ENCODE measurements at places on chromosomes 1 and 21. TPM values are rescaled to one million over a fixed set of nuclear protein-coding genes. Genes with fewer than 3 reads are reported as not detected.

DNA sequence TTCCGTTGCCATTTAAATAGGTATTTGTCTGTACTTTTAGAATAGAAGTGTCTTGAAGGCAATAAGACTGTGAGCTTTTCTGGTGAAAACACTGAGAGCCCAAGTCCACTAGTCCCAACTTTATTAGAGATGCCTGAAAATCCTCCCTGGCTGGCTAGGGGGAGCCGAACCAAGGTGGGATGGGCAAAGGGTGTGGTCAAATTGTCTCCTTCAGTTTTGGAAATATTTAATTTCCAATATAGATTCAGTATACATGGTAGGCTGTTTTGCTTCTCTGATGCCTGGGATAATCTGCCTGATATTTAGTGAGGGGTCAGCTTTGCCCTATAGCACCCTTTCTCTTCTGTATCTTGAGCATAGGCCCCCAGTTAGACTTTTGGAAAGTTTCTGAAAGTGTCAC is 3.5 kb downstream of the ROR1 start:
- H3K36me3 ChIP-seq, result no peaks in the 10 kb centered on the region
- no peak overlapping the region for H3K27ac ChIP-seq
- H3K4me1 ChIP-seq, result peaks cover 30% of the 10 kb centered on the region
- H3K4me3 ChIP-seq, result peak overlapping the region; percentile 10

- peak overlapping the region; percentile 95 for H3K27ac ChIP-seq
- no peak overlapping the region for H3K4me3 ChIP-seq
- no peaks in the 10 kb centered on the region for H3K36me3 ChIP-seq
- no peaks in the 10 kb centered on the region for H3K27me3 ChIP-seq
- DNase-seq, result no peak
Observed at GRCh38 chr1:209657918-209658317, 5.7 kb upstream of the LAMB3 start.

Gene EVA1B
- 104 TPM for total RNA-seq

- no peaks in the 10 kb centered on the region for H3K36me3 ChIP-seq
- DNase-seq, result peak; percentile 47
- no peak overlapping the region for H3K4me3 ChIP-seq
Observed at GRCh38 chr1:201020721-201021629, 2.5 kb downstream of the KIF21B start.

DNA sequence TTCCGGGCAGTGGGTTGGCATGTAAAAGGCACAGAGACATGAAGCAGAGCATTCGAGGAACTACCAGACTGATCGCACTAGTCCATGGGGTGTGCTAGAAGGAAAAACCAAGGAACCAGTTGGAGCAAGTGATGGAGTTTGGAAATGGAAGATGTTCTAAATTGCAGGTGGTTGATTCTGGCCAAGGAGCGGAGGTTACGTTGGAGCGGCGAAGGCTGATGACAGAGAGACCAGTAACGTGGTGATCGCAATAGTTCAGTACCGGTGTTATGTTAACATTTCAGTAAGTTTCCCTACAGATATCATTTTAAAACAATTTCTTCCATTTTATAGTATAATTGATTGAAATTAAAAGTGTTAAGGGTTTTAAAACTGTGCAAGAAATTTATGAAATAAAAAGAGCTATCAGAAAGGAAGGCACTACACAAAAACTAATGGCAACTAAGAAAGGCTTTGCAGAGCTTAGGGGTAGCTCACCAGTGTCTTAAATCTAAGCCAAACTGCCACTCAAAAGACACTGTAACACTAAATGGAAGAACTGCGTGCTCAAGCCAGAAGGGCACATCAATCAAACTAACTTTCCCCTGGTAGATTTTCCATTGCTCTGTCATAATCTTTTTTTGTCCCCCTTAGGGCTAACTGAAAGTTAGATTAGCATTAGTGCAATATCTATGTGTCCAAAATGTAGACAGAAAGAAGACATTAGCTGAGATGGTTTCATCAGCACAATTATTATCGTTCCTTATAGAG is 11.3 kb upstream of the HEATR1 start:
- no peak overlapping the region for H3K27ac ChIP-seq
- H3K27me3 ChIP-seq, result peaks cover 40% of the 10 kb centered on the region
- DNase-seq, result no peak
- no peak overlapping the region for H3K4me3 ChIP-seq

Gene PALMD
- 8.2 TPM for total RNA-seq

Gene SLC25A34
- 2.6 TPM for total RNA-seq

- no peak for DNase-seq
- no peak overlapping the region for H3K27ac ChIP-seq
- H3K36me3 ChIP-seq, result no peaks in the 10 kb centered on the region
- H3K27me3 ChIP-seq, result no peaks in the 10 kb centered on the region
- H3K4me1 ChIP-seq, result peaks cover 14% of the 10 kb centered on the region
Observed at GRCh38 chr21:43984905-43985689, 27.0 kb upstream of the TRAPPC10 start.

DNA sequence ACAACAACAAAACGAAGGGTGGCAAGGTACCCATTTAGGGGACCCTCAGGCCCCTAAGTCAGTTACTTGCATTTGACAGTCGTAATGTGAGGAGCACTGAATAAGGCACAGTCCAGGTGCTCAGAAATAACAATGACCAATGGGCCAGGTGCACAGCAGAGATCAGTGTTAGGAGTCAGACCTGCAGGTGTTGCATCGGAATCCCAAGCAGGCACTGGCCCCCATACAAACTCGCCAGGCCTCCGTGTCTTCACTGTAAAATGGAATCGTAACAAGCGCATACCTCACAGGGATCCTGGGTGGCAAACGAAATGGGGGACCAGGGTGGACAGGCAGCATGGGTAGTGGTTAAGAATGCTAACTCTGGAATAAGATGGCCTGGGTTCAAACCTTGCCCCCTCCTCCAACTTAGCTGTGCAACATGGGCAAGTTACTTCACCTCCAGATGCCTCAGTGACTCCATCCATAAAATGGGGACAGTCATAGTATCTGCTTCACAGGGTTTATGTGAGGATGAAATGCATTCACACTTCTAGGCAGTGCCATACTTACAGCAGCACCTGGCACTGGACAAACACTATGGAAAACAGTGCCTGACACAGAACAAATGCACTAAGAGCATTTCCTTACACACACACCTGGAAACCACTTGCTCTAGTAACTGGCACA is 20.2 kb downstream of the RCAN1 start:
- H3K4me1 ChIP-seq, result peaks cover 18% of the 10 kb centered on the region
- DNase-seq, result no peak
- no peaks in the 10 kb centered on the region for H3K27me3 ChIP-seq
- no peaks in the 10 kb centered on the region for H3K36me3 ChIP-seq
- H3K27ac ChIP-seq, result no peak overlapping the region
- H3K4me3 ChIP-seq, result no peak overlapping the region

DNA sequence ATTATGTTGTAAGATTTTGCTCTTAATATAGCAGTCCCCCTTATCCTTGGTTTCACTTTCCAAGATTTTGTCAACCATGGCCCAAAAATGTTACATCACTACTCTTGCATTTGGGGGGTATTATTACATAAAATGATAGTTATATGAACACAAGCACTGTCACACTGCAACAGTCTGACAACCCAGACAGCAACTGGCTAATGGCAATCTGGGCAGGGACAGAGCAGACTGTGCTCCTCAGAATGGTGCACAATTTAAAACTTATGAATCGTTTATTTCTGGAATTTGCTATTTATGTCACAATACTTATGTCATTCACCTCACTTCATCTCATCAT is 2.1 kb upstream of the IVNS1ABP start:
- H3K27ac ChIP-seq, result no peak overlapping the region
- DNase-seq, result no peak
- no peaks in the 10 kb centered on the region for H3K27me3 ChIP-seq

Gene KCND3
- not detected for total RNA-seq

Gene OR10Z1
- not detected for total RNA-seq

DNA sequence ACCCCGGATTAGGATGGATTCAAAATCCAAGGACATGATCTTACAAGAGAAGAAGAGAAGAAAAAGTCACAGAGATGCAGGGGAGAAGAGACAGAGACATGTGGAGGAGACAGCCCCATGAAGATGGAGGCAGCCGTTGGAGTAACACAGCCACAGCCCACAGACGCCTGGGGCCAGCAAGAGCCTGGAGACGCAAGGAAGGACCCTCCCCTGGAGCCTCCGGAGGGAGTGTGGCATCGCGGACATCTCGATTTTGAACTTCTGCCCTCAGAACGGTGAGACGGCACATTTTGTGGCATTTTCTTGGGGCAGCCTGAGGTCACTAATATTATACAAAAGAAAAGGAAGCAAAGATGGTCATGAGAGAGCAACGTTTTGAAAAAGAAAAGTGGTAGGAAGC is 28.8 kb downstream of the ABCG1 start:
- peaks cover 25% of the 10 kb centered on the region for H3K27me3 ChIP-seq
- H3K27ac ChIP-seq, result no peak overlapping the region
- H3K4me1 ChIP-seq, result no peaks in the 10 kb centered on the region
- no peaks in the 10 kb centered on the region for H3K36me3 ChIP-seq
- DNase-seq, result no peak

GRCh38 chr1:229158341-229158921 is 112.5 kb upstream of the RAB4A start:
- no peak overlapping the region for H3K4me3 ChIP-seq
- no peak overlapping the region for H3K27ac ChIP-seq
- H3K27me3 ChIP-seq, result peaks cover 57% of the 10 kb centered on the region
- H3K4me1 ChIP-seq, result no peaks in the 10 kb centered on the region
- no peak for DNase-seq
- no peaks in the 10 kb centered on the region for H3K36me3 ChIP-seq

- H3K4me1 ChIP-seq, result peaks cover 28% of the 10 kb centered on the region
- peak overlapping the region; percentile 90 for H3K27ac ChIP-seq
- DNase-seq, result peak; percentile 96
- H3K36me3 ChIP-seq, result no peaks in the 10 kb centered on the region
Observed at GRCh38 chr1:55310505-55310971, 95.4 kb upstream of the USP24 start.

GRCh38 chr1:31860581-31860980 is 44.8 kb upstream of the SPOCD1 start:
- H3K27me3 ChIP-seq, result no peaks in the 10 kb centered on the region
- H3K36me3 ChIP-seq, result no peaks in the 10 kb centered on the region
- H3K27ac ChIP-seq, result no peak overlapping the region
- H3K4me3 ChIP-seq, result no peak overlapping the region
- DNase-seq, result no peak
- H3K4me1 ChIP-seq, result peaks cover 5% of the 10 kb centered on the region

Gene ESRRG
- 1.7 TPM for total RNA-seq

GRCh38 chr1:2166254-2166653 is 28.3 kb downstream of the FAAP20 start:
- H3K4me1 ChIP-seq, result no peaks in the 10 kb centered on the region
- H3K36me3 ChIP-seq, result peaks cover 4% of the 10 kb centered on the region
- H3K27me3 ChIP-seq, result no peaks in the 10 kb centered on the region
- no peak overlapping the region for H3K4me3 ChIP-seq
- H3K27ac ChIP-seq, result no peak overlapping the region

DNA sequence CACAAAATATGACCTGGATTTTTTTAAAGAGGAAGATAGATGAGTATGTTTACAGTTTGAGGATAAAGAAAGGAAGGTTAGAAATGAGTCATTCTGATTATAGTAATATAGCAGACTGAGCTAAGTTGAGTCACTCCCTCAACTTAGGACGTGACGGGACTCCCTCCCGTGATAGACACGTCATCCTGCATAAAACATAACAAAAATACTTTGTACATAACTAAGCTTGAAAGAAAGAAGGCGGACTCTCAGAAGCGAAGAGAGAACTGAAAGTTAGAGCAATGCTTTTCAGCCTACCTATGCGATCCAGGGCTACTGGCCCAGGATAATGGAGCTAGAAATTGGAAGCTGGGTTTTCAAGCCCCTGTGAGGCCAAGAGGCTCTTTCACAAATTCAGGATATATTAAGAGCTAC is 53.0 kb upstream of the DESI2 start:
- peaks cover 13% of the 10 kb centered on the region for H3K4me1 ChIP-seq
- no peaks in the 10 kb centered on the region for H3K36me3 ChIP-seq
- no peaks in the 10 kb centered on the region for H3K27me3 ChIP-seq
- peak; percentile 98 for DNase-seq

DNA sequence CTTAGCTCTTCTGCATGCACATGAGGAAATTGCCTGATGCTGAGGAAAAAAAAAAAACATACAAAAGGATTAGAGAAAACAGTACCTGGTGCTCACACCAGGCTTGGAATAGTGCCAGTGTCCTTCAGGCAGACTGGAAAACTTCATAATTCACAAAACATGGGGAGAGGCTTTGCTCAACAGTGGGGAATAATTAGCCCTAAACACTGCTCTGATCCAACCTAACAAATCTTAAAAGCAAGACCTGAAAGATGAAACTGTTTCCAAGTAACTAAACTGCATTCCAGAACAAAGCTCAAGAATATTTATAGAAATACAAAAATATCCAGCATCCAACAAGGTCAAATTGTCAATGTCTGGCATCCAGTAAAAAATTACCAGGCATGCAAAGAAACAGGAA is 124.8 kb downstream of the AK5 start:
- H3K36me3 ChIP-seq, result no peaks in the 10 kb centered on the region
- no peak overlapping the region for H3K27ac ChIP-seq
- H3K4me3 ChIP-seq, result no peak overlapping the region
- DNase-seq, result peak; percentile 31

Gene VCAM1
- total RNA-seq, result not detected

- H3K4me3 ChIP-seq, result no peak overlapping the region
- no peak overlapping the region for H3K27ac ChIP-seq
- no peaks in the 10 kb centered on the region for H3K27me3 ChIP-seq
- DNase-seq, result peak; percentile 31
- peaks cover 38% of the 10 kb centered on the region for H3K36me3 ChIP-seq
Observed at GRCh38 chr1:32172621-32173245, 6.7 kb upstream of the TXLNA start.

GRCh38 chr1:195458365-195458764 is 1149.9 kb downstream of the KCNT2 start:
- no peaks in the 10 kb centered on the region for H3K4me1 ChIP-seq
- no peak overlapping the region for H3K4me3 ChIP-seq
- H3K27ac ChIP-seq, result no peak overlapping the region
- no peaks in the 10 kb centered on the region for H3K36me3 ChIP-seq
- no peak for DNase-seq
- H3K27me3 ChIP-seq, result no peaks in the 10 kb centered on the region
